ENCODE measurements at places on chromosomes 6 and 20. TPM values are rescaled to one million over a fixed set of nuclear protein-coding genes. Genes with fewer than 3 reads are reported as not detected.

Gene NHLRC1
- total RNA-seq, result 1.3 TPM

Gene TPBG
- total RNA-seq, result 47.3 TPM

Gene SRF
- 10.8 TPM for total RNA-seq

Gene LCA5
- total RNA-seq, result 1.3 TPM

Gene DSTN
- total RNA-seq, result 717 TPM

Gene FILIP1
- 0.52 TPM for total RNA-seq

Gene KCNS1
- not detected for total RNA-seq

Gene ZNFX1
- total RNA-seq, result 26.7 TPM
